ENCODE measurements at places on chromosomes 13 and 19.

DNA sequence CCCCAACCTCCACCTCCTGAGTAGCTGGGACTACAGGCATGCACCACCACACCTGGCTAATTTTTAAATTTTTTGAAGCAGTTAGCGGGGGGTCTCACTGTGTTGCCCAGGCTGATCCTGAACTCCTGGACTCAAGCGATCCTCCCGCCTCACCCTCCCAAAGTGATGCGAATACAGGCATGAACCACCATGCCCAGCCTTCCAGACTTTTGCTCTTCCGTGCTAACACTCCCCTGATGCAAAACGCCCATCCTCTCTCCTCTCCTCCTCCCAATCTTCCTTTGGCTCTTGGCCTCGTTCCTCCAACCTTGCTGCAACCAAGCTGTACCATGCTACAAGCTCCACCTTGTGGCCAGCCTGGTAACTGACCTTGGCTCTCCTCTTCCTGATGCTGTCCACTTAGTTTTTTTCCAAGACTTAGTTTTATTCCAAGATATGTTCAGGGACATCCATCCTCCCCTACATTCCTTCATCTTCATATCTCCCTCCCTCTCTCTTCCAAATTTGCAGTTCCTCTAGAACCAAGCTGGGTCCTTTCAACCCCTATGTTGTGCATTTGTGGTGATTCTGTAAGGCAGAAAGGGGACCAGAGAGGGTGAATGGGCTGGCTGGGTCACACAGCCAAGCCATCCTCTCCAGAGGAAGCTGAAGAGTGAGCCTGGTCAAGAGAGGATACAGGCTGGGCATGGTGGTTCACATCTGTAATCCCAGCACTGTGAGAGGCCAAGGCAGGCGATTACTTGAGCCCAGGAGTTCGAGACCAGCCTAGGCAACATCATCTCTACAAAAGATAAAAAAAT is 32.8 kb downstream of the TINCR start:
- no peak for DNase-seq

DNA sequence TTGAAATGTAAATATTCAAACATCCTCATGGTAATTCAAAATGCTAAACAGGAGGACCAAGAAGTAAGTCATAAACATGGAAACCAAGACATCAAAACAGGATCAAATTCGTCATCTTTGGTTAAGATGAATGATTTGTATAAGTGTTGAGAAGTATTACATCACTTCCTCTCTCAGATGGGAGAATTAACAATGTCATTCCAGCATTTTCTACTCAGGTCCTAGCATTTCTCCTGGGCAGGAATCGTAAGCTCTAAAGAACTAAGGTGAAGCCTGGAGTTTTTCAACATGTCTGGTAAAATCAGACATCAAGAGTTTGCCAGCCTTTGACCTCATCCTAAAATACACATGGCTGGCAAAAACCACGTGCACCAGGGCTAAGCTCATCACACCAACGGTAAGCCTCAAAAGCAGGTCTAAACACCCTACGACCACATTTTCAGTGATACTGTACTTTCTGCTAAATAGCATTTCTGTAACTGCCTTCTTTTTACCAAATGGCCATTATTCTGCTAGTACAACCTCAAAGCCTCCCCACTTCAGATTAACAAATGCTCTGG is 24.8 kb downstream of the RANBP3 start:
- no peak for DNase-seq

DNA sequence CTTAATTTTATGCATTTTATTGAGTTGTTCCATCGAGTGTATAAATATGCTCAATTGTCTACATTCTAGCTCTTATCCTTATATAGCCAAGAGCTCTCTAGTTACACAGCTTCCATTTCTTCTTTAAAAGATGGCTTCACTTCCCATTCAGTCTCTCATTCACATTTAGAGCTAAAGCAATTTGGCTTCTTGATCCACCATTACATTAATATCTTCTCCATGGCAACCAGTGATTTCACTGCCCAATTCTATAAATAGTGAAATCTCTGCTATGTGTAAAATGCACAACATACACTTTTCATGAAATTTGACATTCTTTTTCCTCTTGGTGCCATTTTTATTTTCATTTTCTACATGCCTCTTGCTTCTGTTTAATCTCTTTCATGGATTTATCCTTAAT is 696.9 kb upstream of the ATXN8OS start:
- DNase-seq = no peak

GRCh38 chr13:33560726-33561125 is 257.2 kb upstream of the RFC3 start:
- no peak for DNase-seq

DNA sequence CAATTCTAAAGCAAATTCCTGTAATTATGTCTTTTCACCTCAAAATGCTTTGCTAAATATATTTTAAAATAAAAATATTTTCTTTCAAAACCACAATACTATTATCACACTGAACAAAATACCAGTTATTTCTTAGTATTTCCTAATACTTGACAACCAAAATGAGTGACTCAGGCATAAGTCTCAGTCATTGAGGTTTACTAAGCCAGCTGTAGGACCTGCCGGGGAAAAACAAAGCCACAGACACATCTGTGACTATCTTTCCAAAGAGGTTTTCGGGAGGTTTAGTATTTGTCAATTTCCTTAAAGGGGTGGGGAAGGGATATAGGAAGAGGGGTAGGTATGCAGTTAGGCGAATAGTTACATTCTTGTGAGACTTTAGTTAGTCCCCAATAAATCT is 3.2 kb upstream of the ZNF235 start:
- DNase-seq = no peak

DNA sequence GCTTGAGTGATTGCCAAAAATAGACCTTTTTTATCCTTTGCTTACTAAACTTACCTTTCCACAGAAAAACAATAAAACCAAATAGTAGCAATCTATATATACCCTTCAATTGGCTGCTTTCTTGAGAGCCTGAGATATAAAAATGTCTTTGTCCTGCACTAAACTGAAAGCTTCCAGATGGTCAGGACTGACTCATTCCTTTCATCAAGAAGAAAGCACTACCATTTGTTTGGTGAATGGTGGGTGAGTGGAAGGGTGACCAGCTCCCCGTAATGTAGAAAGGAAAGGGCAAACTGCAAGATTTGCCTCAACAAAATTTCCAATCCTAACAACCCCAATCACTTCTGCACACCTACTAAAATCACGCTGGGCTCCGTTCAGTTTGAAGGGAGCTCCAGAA is 67.8 kb downstream of the SACS start:
- no peak for DNase-seq

GRCh38 chr13:73702419-73703071 is 431.7 kb downstream of the KLF12 start:
- DNase-seq = peak; percentile 73

DNA sequence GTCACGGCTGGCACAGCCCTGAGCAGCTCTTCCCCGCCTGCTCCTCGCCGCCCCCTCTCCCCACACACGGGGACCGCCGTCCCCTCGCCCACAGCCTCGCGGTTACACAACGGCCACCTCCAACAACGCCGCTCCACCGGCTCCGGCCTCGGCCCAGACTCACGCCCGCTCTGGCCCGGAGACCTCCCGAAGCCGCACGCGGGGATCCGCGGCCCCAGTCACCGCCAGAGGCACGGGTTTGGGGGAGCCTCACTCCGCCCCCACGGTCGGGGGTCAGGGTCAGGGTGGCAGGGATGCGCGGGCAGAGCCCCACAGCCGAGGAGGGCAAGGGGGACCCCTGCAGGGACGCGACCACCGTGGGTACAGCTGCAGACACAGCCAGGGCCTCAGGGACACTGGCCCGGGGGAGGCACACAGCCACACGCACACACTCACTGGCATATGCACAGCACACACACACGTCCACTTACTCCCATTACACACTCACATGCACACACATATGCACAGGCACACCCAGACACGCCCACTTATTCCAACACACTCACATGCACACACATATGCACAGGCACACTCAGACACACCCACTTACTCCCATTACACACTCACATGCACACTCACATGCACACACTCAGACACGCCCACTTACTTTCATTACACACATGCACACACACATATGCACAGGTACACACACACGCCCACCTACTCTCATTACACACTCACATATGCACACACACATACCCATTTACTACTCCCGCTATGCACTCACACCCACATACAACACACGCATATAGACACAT is 1.6 kb downstream of the TTYH1 start:
- no peak for DNase-seq

GRCh38 chr13:97125810-97126738 is 96.1 kb upstream of the MBNL2 start:
- DNase-seq = no peak

DNA sequence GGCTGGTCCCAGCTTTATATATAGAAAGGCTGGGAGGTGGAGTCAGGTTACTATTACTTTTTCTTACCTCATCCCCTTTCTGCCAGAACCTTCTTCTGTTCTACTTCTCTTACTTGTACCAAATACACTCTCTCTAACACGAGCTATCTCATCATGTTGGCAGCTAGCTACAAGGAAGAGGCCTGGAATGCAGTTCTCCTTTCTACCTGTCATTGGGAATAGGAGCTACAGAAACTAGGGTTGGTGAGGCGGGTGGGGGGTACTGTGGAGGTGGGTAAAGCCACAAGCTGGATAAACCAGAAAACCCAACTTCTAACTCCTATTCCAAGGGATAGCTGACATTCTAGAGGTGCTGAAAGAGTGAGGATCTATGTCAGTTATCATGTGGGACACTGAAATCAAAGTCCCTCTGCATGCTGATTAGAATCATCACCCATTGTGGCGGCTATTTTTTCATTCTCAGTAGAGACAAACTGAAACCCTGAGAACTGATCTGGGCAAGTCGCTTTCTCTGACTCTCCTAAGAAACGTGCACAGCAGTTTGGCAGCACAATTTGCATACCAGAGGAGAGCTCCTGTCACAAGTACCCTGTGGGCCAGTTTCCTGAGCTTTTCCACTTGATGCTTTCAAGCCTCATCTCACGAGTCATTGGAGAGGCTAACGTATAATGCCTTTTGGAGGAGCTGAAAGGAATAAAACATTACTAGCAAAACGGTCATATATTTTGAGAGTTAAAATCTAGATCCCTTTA is 358.1 kb downstream of the ENOX1 start:
- DNase-seq = no peak

GRCh38 chr13:98476106-98476505 is 100.8 kb downstream of the STK24 start:
- no peak for DNase-seq

- no peak for DNase-seq
Observed at GRCh38 chr13:51587372-51587771, 3.1 kb downstream of the WDFY2 start.

DNA sequence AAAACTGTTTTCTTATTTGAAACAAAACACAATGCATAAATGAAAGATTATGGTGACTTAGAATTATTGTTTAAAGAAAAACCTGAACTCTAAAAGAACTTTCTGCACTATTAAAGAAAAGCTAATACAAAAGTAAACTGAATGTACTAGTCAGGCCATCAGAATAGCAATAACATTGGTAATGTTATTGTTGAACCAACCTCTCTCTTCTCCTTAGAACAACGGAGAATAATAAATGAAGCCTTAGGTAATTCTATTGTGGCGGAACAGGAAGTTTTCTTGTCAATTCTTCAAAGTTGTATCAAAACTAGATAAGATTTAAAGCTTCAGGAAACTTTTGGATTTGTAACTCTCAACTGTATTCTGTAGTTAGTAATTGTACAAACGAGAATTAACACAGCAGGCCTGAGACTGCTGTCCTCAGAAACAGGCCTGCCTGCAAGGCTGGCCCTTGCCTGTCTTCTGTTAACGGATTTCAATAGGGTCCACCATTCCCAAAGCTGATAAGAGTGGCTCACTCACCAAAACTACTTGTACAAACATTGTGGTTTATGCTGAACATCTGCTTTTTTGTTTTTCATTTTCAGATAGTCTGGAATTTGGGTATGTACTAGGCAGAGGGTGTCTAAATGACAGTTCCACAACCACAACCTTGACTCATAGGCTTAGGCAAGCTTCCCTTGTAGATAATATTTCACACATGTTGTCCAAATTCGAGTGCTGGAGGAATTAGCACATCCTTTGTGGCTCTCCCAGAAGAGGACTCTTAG is 825.8 kb downstream of the GPC5 start:
- no peak for DNase-seq

DNA sequence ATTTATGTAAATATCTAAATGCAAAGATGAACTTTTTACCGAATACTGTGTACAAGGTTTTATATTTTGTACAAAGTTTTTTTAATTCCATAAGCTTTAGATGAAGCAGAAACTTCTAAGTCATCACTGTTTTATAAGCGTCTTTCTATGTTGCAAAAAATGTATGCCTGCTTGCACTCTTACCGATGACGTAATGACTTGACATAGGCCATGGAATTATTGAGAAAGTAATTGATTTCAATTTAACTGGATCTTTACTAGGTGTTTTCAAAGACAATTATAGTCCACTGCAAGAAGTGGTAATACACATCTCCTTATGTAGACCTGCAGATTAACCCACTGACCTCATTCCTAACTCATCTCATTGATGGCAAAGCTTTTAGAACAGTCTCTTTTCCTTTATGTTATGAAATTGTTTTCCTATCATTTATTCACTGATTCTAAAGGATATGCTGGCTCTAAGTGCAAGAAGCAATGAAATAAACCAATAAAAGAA is 10.4 kb downstream of the DACH1 start:
- DNase-seq = no peak

GRCh38 chr19:19276386-19276785 is 3.3 kb upstream of the TM6SF2 start:
- DNase-seq = no peak

- DNase-seq = no peak
Observed at GRCh38 chr19:15516363-15516762, 8.0 kb downstream of the CYP4F22 start.

- no peak for DNase-seq
Observed at GRCh38 chr13:80265348-80265747, 75.6 kb downstream of the SPRY2 start.

Measured in large intestine (tissue), 12 donors.